ENCODE measurements at places on chromosomes 5 and 9. TPM values are rescaled to one million over a fixed set of nuclear protein-coding genes. Genes with fewer than 3 reads are reported as not detected.

PJA2 gene
- 136 TPM for total RNA-seq

CHSY3 gene
- total RNA-seq: 28.3 TPM

SOX30 gene
- not detected for total RNA-seq

SPINK13 gene
- total RNA-seq: not detected

TEX53 gene
- not detected for total RNA-seq

ECPAS gene
- total RNA-seq: 72.7 TPM

SLC25A2 gene
- 3.5 TPM for total RNA-seq

TGFBR1 gene
- total RNA-seq: 87.2 TPM

SPATA31D4 gene
- not detected for total RNA-seq

JAK2 gene
- total RNA-seq: 90.0 TPM

MCC gene
- total RNA-seq: 27.2 TPM

TAF11L5 gene
- not detected for total RNA-seq

C5 gene
- 12.2 TPM for total RNA-seq

HRCT1 gene
- 23.6 TPM for total RNA-seq

IL5 gene
- not detected for total RNA-seq

PDCD1LG2 gene
- 4.5 TPM for total RNA-seq

GABRA6 gene
- not detected for total RNA-seq

ABHD17B gene
- total RNA-seq: 24.6 TPM

TEK gene
- 14.9 TPM for total RNA-seq

CRB2 gene
- not detected for total RNA-seq

OGN gene
- 600 TPM for total RNA-seq

SPAG8 gene
- 0.21 TPM for total RNA-seq

HSPA4 gene
- total RNA-seq: 55.3 TPM

RASGRF2 gene
- 13.9 TPM for total RNA-seq

TPPP gene
- total RNA-seq: 13.0 TPM

GCNT4 gene
- 3.1 TPM for total RNA-seq

IL33 gene
- total RNA-seq: 69.7 TPM

PCDHB11 gene
- 6.0 TPM for total RNA-seq

MOB3B gene
- total RNA-seq: 11.1 TPM

SEMA5A gene
- total RNA-seq: 13.3 TPM

PCDHB4 gene
- 14.5 TPM for total RNA-seq

PCDHA11 gene
- 0.14 TPM for total RNA-seq

ZSWIM6 gene
- total RNA-seq: 18.8 TPM

PCDHGA3 gene
- total RNA-seq: 9.1 TPM

PITX1 gene
- not detected for total RNA-seq

DNAH5 gene
- total RNA-seq: 0.14 TPM

COL23A1 gene
- total RNA-seq: 2.5 TPM

LCN12 gene
- 0.27 TPM for total RNA-seq

PCDHGB2 gene
- total RNA-seq: 9.7 TPM

PSD2 gene
- 0.41 TPM for total RNA-seq

PCDHA12 gene
- total RNA-seq: 0.68 TPM

AIF1L gene
- 21.9 TPM for total RNA-seq

ZNF169 gene
- 6.6 TPM for total RNA-seq

TLR4 gene
- 78.2 TPM for total RNA-seq

OLFML2A gene
- 5.4 TPM for total RNA-seq

PSMB7 gene
- 91.4 TPM for total RNA-seq

FGF1 gene
- total RNA-seq: 11.4 TPM

HRH2 gene
- total RNA-seq: 8.8 TPM

ANP32B gene
- total RNA-seq: 65.7 TPM

OR2S2 gene
- total RNA-seq: not detected

DNM1 gene
- total RNA-seq: 7.2 TPM

IFNK gene
- not detected for total RNA-seq

EGFLAM gene
- 23.4 TPM for total RNA-seq

PDE8B gene
- 22.7 TPM for total RNA-seq

PPP1R26 gene
- 17.6 TPM for total RNA-seq

F12 gene
- total RNA-seq: not detected

KIAA0825 gene
- 4.1 TPM for total RNA-seq

LMX1B gene
- total RNA-seq: not detected

Data from thoracic aorta (tissue), 2 donors.